ENCODE measurements at places on chromosomes 16 and 17. TPM values are rescaled to one million over a fixed set of nuclear protein-coding genes. Genes with fewer than 3 reads are reported as not detected.

DNA sequence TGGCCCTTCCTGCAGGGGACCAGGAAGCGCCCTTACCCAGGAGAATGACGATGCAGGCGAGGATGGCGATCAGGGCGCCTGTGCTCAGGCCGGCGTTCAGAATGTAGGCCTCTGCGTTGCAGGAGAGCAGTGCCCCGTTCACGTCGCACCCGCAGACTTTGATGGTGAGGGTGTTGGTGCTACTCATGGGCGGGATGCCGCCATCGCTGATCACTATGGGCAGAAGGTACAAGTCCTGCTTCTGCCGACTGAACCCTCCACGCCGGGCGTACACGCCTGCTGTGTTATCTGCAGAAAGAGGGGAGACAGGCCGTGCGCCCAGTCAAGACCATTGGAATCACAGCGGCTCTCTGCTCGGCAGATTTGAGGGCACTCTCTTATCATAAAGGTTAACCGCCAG lies 171.1 kb downstream of the CDH11 start:
- no peak for DNase-seq

- no peak for DNase-seq
These were observed 412.0 kb downstream of the TMEM114 start for GRCh38 chr16:8178271-8178670.

DNA sequence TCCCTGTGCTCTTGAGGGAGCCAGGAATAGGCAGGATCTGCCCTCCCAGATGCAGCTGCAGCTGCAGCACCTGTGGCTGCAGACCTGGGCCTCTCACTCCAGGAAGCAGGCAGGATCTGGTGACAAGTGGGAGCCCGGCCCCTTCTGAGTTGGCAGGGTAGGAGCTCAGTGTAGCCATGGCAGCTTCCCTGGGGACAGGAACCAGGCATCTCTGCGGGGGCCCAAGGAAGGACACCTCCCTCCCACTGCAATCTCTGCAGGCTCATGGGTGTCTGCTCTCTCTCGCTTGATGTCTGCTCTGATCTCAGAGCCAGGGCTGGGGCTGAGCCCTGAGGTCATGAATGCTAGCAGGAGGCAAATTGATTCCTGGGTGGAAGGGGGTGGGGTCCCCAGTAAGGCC lies 592.5 kb upstream of the CA10 start:
- DNase-seq, result no peak

GRCh38 chr16:55350984-55351383 lies 27.0 kb downstream of the IRX6 start:
- DNase-seq, result no peak

Gene CES2
- 84.2 TPM for total RNA-seq
